ENCODE measurements at places on chromosomes 6 and 20.
A peak's percentile ranks its signal among the peaks of the same experiment; 100 is the strongest.

GRCh38 chr6:155578251-155578650 lies 122.6 kb upstream of the NOX3 start:
- DNase-seq: no peak

DNA sequence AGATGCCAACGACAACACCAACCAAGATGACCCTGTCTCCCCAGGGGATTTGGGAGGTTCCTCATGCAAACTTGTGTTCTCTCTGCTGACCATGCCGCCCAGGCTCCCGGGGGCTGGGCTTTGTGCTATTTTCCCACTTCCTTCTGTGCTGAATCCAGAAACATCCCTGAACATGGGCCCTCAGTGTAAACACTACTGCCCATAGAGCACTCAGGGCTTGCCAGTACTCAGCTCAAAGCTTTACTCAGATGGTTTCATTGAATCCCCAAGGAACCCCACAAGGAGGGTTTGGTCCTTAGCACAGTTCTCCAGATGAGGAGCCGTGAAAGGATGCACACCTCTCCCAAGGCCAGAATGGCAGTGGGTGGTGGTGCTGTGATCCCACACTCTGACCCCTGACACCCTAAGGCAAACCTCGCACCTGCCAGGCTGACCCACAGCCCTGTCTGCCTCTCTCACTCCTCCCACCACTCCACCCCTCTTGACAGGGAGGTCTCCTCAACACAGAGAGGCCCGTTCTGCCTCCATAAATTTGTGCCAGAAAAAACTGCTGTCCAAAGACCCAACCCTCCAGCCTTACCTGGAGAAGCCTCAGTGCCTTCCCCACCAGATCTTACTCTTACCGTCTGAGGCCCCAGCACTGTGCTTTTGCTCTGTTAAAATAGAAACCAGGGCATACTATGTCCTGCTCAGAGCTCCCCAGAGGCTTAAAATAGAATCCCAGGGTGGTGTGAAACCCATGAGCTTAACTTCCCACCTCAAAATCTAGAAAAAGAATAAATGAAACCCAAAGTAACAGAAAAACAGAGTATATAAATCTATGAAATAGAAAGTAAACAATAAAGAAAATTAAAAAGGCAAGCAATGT lies 283.0 kb upstream of the CDH4 start:
- DNase-seq: no peak

- no peak for DNase-seq
Measured at GRCh38 chr6:167127785-167128531, 5.1 kb downstream of the CCR6 start.

GRCh38 chr6:36590237-36590636 lies 3.9 kb upstream of the SRSF3 start:
- DNase-seq: no peak

- no peak for DNase-seq
Measured at GRCh38 chr6:5481033-5481432, 219.7 kb downstream of the FARS2 start.

DNA sequence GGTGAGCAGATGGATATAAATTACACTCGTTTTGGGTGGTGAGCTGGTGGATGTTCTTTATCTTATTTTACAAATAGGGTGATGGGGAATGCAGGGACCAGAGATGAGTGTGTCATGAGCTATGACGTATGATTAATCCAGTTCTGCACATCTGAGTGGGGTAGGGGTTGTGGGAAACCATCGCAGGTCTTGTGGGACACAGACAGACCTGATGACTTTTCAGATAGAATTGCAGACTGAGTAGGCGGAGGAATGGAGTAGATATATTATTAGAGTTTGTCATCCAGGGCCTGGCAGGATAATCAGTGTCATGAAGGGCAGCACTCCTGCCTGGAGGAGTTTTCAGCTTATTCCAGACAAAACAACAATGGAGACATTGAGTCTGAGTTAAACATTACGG lies 12.9 kb upstream of the DSP start:
- peak; percentile 1 for DNase-seq

DNA sequence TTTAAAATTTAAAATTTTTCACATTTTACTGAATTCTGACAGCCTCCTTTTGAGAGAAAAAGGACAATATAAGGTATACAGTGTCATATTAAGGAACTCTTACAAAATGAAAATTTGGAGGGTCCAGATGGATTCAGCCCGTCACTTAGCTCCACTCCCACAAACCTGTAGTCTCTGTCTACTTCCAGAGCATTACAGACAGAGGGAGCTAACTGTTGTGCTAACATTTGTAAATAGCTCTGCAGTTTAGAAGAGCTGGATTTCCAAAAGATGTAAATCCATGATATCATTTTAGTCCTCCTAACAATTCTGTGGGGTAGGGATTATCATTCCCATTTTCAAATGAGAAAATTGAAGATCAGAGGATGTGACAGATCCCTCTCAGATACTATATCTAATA lies 16.1 kb upstream of the SERINC3 start:
- DNase-seq: no peak

- DNase-seq: no peak
Measured at GRCh38 chr20:58832457-58832856, 18.2 kb downstream of the GNAS-AS1 start.

DNA sequence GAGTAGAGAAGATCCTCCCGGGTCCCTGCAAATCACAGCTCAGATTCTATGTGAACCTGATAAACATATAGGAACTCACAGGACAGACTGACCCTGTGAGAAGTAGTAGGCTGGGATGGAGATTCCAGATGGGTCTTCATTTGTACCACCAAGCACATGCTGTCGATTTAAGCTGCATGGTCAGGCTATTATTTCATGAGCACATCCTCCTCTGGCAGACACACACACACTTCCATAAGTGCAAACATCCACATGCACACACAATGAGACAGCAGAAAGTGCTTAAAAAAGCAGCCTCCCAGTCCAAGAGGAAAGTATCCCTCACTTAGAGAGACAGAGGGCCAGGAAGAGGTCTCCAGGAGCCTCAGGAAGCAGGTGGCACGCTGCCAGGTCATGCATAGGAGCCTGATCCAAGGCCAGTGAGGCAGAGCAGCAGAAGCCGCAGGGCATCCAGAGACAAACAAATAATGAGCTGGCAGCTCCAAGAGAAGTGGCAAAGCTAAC lies 131.8 kb downstream of the UNC5CL start:
- DNase-seq: no peak

- no peak for DNase-seq
Measured at GRCh38 chr20:31608251-31608945, 3.3 kb downstream of the ID1 start.

- DNase-seq: no peak
Measured at GRCh38 chr6:162271922-162272321, 455.6 kb downstream of the PRKN start.

DNA sequence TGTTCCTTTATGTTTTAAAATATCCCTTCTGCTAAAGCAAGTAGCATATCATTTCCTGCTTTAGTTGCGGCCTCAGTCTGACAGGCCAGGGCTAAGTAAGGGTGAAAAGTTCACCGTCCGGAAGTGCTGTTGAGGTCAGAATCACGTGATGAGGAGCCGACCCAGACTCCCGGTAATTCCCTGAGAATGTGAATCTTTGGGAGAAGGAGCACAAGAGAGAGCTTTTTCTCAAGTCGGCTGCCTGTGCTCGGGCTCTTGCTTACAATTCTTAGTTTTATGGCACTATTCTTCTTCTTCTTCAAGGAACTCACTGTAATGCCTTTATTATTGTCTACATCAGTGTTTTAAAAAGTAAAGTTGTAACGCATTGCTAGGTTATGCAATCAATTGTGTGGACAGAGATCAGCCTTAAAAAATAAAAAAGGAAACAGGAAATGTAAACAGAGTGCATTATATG lies 309.3 kb downstream of the PRL start:
- DNase-seq: peak; percentile 20

GRCh38 chr6:55969526-55969925 lies 94.1 kb upstream of the BMP5 start:
- no peak for DNase-seq

GRCh38 chr6:35496036-35496840 lies 641 bp downstream of the TEAD3 start:
- DNase-seq: no peak

DNA sequence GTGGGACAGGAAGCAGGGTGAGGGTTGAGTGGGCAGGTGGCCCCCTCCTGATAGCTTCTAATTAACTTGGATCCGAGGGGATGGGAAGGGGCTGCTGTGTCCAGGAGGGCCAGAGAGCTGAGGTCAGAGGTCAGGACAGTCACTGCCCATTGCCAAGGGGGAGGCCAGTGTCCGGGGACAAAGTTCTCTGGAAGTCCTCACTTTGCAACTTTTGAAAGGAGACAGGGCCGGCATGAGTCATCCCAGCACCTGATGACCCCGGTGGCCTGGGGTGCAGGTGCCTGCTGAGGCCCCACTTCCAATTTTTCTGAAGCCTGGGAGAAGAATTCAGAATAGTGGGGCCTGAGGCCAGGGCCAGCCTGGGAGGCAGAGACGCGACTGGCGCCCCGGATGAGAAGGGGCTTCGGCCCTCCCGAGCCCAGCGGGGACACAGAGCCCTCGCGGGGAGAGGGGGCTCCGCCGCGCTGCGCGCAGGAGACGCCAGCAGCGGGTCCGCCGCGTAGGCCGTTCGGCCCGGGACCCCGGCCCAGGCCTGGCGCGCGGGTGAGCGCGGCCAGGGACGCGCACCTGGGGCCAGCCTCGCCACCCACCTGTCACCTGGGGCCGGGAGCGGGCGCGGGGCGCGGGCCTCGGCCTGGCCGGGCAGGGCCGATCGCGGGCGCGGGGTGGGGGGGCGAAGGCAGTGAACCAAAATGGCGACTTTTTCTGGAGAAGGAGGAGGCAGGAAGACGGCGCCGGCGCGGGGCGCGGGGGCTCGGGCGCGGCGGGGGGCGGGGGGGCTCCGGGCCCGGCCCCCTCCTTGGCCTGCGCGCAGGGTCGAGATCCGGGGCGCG lies 586 bp downstream of the ZNF512B start:
- DNase-seq: no peak

GRCh38 chr6:3321875-3322274 lies 63.1 kb downstream of the PSMG4 start:
- DNase-seq: no peak

DNA sequence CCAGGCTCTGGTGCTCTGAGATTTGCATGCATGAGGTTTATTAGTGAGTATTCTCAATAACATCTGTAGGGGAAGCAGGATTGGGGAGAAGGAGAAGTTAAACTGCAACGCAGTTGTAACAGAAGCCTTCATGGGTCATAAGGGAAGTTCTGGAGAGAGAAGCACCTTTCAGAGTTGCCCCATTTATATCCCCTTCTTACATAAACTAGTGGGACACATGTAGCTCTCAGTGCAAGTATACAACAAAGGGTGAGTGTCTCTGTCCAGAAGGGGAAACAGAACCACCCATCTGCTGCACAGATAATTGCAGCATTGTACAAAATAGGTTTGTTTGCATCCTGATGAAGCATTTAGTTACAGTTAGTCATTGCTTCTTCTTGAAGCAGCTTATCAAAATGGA lies 4.3 kb upstream of the ADGB start:
- no peak for DNase-seq

DNA sequence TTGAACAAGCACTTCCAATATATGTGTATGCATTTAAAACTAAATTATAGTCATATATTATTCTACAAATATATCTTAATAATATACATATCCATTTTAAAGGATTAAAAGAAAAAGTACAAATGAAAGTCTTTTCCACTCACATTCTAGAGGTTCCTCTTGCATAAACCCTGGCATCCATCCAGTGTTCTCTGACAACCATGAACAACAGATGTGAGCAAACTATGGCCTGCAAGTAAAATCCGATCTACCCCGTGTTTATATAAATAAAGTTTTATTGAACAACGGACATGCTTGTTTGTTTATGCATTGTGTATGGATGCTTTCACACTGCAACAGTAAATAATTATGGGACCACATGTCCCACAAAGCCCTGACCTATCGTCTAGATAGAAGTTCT lies 1122.3 kb downstream of the EPHA7 start:
- no peak for DNase-seq

DNA sequence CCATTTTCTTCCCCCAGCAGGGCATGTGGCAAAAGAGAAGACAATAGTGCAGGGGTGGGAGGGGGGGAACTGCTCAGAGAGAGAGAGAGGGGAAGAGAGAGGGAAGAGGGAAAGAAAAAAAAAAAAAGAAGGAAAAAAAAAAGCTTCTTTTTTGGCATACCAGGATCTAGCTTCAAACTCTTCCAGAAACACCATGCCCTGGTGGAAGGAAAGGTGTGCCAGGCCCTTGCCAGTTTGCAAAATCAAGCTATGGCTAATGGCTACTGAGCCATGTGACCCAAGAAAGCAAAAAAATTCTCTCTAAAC lies 326 bp downstream of the ZMYND8 start:
- DNase-seq: no peak

GRCh38 chr6:44569931-44570385 lies 182.5 kb downstream of the CDC5L start:
- no peak for DNase-seq

GRCh38 chr6:33197431-33198048 lies 2.9 kb downstream of the RXRB start:
- no peak for DNase-seq

DNA sequence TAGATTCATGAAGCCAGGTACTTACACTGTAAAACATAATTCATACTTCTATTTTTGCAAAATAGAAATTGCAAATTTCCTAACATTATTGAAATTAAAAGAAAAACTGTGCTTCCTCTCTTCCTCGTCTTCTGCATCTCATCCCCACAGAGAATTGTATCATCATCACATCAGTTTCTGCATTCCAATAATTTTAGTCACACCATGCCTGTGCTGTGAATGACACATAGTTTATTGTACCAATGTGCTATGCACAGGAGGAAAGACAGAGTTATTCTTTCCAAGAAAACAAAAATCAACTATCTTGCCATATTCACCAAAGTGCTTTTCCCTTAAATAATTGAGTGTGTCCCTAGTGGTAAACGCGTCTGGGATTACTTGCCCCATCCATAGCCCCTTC lies 38.1 kb upstream of the FAM135A start:
- DNase-seq: no peak

GRCh38 chr20:21435576-21435975 lies 38.2 kb upstream of the NKX2-4 start:
- no peak for DNase-seq

GRCh38 chr6:86154852-86155251 lies 512.2 kb upstream of the SYNCRIP start:
- no peak for DNase-seq

DNA sequence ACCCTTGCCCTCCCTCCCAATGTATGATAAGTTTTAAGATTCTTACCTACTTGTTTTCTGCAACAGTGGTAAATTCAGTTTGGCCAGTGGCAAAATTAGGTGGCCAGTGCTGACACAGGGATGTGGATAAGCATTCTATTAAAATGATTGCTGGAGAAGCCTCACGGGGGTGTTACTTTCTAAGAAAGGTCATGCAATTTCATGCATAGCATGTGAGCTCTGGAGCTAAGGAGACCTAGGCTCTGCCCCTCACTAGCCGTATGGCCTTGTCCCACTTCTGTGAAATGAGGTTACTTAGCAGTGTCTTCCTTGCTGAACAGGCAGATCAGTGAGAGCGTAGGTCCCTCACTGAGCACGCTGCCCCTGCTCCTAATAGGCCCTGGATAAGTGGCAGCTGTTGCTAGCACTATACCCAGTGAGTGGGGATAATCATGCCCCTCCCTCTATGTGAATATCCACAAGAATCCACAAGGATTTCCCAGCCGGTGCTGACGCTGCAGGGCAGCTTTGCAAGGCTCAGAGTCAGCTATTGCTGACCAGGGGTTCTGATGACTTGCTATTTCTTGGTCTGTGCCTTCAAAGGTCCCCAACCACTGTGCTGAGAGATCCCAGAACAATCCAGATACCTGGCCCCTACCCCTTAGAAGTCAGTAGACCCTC lies 86.5 kb upstream of the MRPS10 start:
- no peak for DNase-seq
